ENCODE measurements at places on chromosomes 5 and 9. TPM values are rescaled to one million over a fixed set of nuclear protein-coding genes. Genes with fewer than 3 reads are reported as not detected.

The PAIP1 gene
- 62.1 TPM for total RNA-seq

The ZNF354B gene
- 4.0 TPM for total RNA-seq

The ROR2 gene
- 33.4 TPM for total RNA-seq

The HNRNPH1 gene
- 169 TPM for total RNA-seq

The SLC34A3 gene
- total RNA-seq: not detected

The EFNA5 gene
- total RNA-seq: 1.6 TPM

The SELENOP gene
- total RNA-seq: 25.3 TPM

The NOXA1 gene
- total RNA-seq: 0.16 TPM

The CAST gene
- 120 TPM for total RNA-seq

The FBXL7 gene
- 8.3 TPM for total RNA-seq

The GDA gene
- total RNA-seq: not detected

The PRRC2B gene
- 70.0 TPM for total RNA-seq

The SDHA gene
- total RNA-seq: 84.7 TPM

The COL27A1 gene
- total RNA-seq: 5.8 TPM

The NIPSNAP3A gene
- 34.8 TPM for total RNA-seq

The BSPRY gene
- not detected for total RNA-seq

The C5orf46 gene
- 0.65 TPM for total RNA-seq

The PDE4D gene
- total RNA-seq: 13.3 TPM

The MAP3K1 gene
- 11.2 TPM for total RNA-seq

The ASPN gene
- 3.6 TPM for total RNA-seq

The HAVCR1 gene
- total RNA-seq: not detected

The FOXD4L4 gene
- 0.97 TPM for total RNA-seq

The DPYSL3 gene
- total RNA-seq: 58.2 TPM

The PCDHGA2 gene
- 5.8 TPM for total RNA-seq

The SPINK1 gene
- not detected for total RNA-seq

The ZNF169 gene
- 1.9 TPM for total RNA-seq

The CWC27 gene
- total RNA-seq: 9.7 TPM

The MIER3 gene
- total RNA-seq: 12.1 TPM

The ADAMTS12 gene
- total RNA-seq: 39.0 TPM

The SOX30 gene
- total RNA-seq: not detected

The ST8SIA4 gene
- 2.4 TPM for total RNA-seq

The LIFR gene
- 38.2 TPM for total RNA-seq

The DNAH5 gene
- total RNA-seq: not detected

The APBA1 gene
- 14.3 TPM for total RNA-seq

The PKD2L2 gene
- not detected for total RNA-seq

The SEC61B gene
- total RNA-seq: 116 TPM

The F2RL2 gene
- total RNA-seq: 2.9 TPM

The GPR151 gene
- not detected for total RNA-seq

The PRR16 gene
- 11.9 TPM for total RNA-seq

The CCDC180 gene
- under 0.01 TPM for total RNA-seq

Data from cardiac atrium fibroblast (primary cell).